Brain pericyte (primary cell): ENCODE measurements at places on chromosomes 16 and 17.

- no peak for DNase-seq
Observed at GRCh38 chr17:556431-556995, 158.1 kb downstream of the VPS53 start.

DNA sequence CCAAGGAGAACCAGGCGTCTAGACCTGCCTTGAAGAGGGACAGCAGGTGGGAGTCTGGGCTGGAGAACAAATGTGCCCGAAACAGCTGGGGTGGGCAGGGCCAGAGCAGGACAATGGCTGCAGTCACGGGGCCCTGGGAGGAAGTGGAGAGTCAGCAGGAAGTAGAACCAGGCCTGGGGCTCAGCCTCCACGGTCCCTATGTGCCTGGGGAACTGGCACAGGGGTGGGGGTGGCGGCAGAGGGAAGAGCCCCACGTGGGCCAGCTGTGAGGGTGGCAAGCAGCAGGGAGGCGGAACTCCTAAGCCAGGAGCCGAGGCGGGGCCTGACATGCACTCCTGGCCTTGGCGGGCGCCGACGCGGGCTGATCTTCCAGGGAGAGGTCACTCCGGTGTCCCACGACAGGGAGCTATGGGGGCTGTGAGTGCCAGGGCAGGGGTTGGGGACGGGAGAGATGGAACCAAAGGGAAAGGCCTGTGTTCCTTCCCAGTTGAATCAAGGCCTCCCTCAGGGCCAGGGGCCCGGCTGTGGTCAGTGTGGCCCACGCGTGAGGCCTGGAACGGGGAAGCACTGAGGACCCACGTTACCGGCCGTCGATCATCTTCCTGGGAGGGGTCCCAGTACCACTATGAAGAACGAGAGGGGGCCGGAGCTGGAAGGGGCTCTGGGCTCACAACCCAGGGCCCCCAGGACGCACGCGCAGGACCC is 42.7 kb downstream of the TIMM22 start:
- no peak for DNase-seq

DNA sequence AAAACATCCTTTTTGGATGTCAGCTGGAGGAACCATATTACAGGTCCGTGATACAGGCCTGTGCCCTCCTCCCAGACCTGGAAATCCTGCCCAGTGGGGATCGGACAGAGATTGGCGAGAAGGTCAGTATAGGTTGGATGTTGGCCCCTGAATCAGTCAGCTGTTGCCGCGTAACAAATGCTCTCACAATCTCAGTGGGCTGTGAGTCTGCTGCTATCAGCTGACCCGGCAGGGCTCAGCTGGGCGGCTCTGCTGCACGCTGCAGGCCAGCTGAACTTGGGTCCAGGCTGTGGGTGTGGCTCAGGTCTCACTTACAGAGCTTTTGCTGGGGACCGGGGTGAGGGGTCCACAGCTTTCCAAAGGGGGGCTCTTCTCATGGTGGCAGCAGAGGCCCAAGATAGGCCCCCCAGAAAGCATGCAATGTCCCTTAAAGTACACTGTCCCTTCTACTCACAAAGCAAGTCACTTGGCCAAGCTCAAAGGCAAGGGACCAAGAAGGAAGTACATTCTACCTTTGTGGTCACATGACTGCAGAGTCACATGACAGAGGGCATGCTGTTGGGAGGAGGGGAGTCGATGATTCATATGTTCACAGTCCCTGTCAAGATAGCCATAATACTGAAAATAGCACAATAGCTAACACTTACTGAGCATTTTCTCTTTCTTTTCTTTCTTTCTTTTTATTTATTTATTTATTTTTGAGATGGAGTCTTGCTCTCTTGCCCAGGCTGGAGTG is 134.2 kb downstream of the ABCC1 start:
- no peak for DNase-seq

GRCh38 chr17:49278076-49278475 is 47.5 kb upstream of the PHOSPHO1 start:
- no peak for DNase-seq

DNA sequence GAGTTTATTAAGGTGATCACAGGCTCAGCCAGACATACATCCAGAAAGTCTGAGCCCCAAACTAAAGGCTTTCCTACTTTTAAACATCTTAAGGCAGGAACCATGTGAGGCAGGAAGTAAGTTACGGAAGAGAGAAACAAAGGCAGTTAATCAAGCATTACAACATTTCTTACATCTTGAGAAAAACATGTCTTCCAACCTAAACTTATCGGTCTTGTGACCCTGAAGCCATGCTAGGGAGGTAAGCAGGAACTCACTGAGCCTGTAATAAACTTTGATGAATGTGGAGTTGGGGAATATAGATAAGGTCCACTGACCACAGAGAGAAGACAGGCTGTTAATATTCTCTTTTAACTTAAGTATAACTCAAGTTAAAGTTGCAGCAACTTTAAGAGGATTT is 3.5 kb upstream of the ACSM3 start:
- DNase-seq = no peak

DNA sequence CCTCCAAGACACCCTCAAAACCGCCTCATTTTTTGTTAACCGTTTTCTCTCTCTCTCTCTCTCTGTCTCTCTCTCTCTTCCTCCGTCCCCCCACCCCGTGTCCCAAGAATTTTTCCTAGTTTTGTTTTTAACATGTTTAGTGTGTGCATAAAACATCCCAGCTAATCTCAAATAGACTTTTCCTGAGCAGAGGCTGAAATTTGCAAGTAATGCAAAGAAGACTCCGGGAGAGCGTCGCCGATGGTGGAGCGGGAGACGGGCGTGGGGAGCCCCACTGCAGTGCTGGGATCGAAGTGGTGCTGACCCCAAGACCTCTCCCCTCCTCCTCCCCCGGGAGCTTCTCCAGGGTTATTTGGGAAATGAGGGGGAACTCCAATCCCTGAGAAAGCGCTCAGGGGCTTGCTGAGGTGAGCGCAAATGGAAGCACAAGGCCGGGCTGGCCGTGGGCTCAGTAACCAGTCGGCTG is 4.7 kb upstream of the DLX4 start:
- no peak for DNase-seq

DNA sequence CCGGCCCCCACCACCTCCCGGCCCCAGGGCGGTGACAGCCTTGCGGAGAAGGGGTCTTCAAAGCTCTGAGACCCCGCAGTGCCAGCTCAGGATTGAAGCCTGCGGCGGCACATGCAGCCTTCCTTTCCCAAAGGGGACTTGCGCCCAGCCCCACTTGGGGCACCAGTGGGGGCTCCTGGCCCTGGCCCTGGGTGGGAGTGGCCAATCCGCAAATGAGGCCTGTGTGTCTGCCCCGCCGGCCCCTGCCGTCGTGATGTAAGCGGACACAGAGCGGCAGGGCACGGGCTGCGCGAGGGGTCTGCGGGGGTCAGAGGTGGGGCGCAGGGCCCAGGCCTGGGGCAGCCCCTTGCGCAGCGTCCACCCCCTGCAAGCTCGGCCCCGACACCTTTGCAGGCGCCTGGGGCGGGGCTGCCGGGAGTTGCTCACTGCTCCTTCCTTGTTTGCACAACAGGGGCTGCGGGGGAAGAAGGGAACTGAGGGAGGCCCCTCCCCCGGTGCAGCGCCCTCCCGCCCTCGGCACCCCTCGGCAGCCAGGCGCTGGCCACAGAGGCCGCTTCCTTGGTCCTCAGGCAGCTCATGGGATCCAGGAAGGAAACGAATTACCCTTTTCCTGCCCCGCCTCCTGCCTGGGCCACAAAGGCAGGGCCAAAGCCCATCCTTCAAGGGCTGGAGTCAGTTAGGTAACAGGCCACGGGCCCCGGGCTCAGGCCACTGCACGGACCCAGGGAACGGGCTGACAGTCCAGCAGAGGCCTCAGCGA is 2.9 kb downstream of the SLC16A3 start:
- no peak for DNase-seq

DNA sequence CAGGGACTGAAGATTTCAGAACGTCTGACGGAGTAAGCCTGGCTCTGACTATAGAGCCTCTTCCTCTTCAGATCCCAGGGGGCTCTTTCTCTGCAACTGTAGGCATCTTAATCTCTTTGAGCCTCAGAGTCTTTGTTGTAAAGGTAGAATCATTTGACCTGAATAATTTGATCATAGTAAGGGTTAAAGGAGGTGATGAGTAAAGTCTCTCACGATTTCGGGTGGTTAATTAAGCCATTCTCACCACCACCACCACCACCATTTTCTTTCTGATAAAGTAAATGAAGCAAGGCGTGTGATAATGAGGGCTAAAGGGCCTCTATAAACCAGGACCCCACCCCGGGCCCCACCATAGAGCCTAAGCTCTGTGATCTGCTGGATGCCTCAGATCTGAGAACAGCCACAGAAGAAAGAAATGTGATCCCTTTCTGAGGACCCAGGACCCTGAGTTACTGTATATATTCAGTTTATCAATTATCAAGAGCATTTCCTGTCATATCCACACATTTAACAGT is 33.0 kb upstream of the ADAMTS18 start:
- no peak for DNase-seq

DNA sequence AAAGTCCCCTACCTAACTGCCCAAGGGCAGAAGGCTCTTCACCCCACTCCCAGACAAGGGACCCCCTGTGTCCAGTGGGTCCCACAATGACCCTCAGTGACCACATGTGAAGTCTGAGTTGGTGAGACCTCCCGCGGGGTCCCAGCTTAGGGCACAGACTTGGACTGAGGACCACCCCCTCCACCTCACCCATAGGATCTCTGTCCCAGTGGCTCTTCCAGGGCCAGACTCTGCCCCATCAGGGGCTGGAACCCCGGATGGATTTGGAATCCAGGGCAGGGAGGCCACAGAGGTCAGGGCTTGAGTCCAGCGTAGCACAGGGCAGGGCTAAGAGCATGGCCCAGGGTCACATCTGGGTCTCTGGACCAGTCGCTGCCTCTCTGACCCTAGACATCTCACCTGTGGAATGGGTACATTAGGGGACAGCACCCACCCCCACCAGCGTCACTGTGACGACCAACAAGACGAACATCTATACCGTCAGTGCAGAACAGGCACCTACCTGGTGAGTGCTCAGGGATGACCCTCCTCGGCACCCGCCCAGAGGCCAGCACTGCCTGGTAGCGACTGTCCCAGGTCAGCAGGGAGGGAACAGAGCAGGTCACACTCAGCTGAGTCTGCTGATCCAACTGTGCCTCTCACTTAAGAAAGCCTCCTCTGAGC is 37.7 kb downstream of the TNFRSF13B start:
- no peak for DNase-seq

DNA sequence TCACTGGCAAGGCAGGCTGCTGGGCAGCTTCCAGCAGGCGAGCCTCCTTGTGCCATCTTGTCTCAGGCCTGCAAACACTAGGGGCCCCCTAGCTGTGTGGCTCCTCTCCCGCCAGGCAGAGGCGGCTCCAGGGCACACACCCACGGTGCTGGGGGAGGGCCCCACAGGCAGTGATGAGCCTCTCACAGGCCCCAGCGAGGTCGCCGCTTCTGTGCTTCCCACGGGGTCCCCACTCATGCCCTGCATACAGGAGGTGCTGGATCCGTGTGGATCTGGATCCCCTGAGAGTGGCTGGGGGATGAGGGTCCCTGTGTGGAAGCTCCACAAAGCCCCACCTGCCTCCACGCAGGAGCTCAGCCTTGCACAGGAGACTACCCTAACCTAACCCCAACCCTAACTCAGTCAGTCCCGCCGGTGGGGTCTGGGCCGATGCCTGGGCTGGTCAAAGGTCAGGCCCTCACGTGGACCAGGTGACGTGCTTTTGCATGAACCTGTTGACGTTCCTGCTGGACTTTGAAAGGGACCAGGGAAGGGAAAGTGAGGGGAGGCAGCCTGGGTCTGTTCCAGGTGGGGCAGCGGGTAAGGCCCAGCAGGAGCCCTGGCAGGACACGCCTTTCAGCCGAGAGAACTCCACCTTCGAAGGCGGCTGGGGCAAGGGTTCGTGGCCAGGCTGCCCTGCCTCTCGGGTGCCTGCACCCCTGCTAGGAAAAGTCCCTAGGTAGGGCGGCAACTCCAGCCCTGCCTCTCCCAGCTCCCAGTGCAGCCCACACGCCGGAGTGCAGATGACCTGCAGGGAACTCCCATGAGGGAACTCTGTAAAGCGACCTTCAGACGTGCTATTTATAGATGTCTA is 5.2 kb downstream of the SECTM1 start:
- DNase-seq = no peak

GRCh38 chr17:63933598-63933997 is 1.5 kb upstream of the CD79B start:
- DNase-seq = no peak

- DNase-seq = no peak
Observed at GRCh38 chr17:16922386-16923096, 49.4 kb downstream of the TNFRSF13B start.

- DNase-seq = no peak
Observed at GRCh38 chr17:75820094-75821080, 23.8 kb downstream of the UNC13D start.

DNA sequence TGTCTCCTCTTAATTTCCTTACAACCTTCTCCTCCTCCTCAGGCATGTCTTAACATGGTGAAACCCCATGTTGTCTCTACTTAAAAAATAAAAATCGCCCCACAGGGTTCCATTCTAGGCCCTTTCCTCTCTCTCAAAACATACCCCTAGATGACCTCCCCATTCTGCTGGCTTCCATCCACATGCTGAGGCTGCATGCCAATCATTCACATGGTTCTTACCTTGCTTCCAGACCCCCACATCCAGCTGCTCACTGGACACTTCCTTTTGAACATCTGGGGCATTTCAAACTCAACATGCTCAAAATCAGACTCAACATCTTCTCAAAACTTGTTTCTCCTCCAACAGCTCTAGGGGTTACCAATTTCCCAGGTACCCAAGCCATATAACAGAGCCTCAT is 12.4 kb upstream of the CTCF start:
- no peak for DNase-seq

DNA sequence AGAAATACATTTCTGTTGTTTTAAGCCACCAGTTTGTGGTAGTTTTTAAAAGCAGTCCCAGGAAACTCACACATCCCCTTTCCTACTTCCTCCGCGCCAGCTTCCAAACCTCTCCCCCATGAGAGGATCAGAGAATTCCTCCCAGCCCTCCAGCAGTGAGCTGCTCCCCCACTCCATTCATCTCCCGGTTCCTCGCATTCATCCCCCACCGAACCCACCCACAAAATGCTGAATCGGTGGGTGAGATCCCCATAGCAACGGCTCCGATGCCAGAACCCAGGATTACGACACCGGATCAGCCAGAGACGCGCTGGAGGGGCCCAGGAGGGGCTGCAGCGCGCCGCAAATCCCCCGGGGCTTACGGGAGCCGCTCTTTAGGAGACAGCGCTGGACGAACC is 251.4 kb upstream of the RPL38 start:
- DNase-seq = no peak

DNA sequence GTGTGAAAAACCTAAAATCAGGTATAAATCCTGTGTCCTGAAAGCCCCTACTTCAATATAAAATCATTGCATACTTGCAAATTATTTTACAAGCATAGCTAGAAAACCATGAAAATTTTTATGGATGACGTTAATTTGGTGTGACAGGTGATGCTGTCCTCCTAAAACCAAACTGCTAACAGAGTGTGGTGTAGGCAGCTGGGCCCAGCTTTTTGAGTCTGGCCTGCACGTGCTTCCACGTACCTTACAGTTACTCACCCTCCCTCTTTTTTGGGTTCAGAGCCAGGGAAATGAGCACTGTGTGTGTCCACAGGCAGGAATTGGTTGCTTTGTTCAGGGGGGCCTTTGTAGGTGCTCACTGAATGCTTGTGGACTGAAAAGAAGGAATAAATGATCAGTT is 36.4 kb downstream of the CLEC16A start:
- no peak for DNase-seq
